Chondrocyte (in vitro differentiated cells): ENCODE measurements at places on chromosomes 6 and 20. TPM values are rescaled to one million over a fixed set of nuclear protein-coding genes. Genes with fewer than 3 reads are reported as not detected.

DOK5 gene
- total RNA-seq: 8.7 to 14.3 TPM (median 9.0 TPM) in 3 replicates

- DNase-seq: no peak
These were observed 10.6 kb upstream of the MARCKS start for GRCh38 chr6:113846577-113846976.

GRCh38 chr20:45174434-45175364, at the start of gene PI3:
PI3 (plus strand) TSS chr20:45174902; CDS start chr20:45174923, 21 bp downstream.
- no peak for DNase-seq

DNA sequence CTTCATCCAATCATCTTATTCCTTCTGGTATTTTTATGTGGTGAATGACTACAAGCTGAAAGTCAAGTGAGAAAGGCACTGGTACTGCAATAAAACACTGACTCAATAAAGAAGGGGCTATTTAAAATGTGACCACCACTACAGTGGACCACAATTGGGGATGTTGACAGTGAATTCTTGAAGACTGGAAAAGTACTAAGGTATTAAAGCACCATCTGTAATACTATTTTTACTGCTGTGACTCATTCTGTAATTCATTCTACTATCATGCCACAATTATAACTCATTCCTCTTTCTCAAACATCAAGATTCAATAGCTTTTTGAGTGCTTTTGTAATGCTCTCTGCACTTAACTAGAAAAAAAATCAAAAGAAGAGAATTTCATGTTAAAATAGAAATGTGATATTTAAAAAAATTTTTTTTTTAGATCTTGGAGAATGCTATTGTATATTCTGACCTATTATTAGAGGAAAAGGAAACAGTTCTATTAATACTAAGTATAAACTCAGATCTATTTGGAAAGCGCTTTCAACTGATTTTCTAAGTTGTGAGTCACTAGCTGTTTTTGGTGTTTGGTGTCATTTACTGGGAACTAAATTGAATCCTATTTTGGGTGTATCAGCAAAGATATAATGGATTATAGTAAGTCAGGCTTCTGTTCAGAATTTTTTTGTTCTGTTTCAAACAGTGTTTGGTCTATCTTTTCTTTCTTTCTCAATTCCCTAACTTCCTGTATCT, 104.7 kb upstream of the TMEM170B start:
- no peak for DNase-seq

DNA sequence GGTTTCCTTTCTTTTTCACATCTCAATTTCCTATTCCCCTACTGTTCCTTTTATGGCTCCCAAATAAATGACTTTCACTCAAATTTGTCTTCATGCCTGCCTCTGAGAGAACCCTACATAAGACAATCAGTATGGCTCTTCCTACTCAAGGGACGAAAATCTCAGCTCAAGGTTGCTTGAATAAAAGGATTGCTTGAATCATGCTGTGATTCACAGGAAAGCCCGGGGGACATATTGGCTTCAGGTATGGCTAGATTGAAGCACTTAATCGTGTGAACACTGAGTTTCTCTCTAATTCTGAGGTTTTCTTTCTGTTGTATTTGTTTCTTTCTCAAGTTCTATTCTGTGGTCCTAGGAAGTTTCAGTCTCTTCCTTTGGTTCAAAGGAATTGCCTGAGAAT, 140.3 kb upstream of the SULF2 start:
- no peak for DNase-seq

ETV7 gene
- total RNA-seq: not detected in 3 replicates

DNA sequence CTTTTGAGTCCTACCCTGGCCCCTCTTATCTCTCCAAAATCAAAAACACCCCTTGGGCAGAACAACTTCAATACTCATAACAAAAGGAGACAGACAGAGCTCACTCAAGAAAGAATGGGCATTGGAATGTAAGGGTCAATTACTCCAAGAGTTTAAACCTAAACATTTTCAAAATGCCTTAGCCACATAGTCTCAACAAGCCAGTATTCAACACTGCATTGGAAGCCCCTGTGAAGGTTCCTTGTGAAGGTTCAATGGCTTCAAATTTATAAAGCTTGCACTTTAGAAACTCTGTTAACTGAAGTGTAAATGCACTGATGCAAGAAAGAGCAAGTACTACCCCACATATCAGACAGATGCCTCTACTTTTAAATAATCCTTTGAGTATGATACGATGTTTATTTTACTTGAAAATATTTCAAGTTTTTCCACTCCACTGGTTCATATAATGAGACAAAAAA, 139.1 kb upstream of the LAMP5 start:
- DNase-seq: no peak

LST1 gene
- not detected in 3 replicates for total RNA-seq

RBPJL gene
- not detected in 3 replicates for total RNA-seq

- no peak for DNase-seq
These were observed 49.6 kb downstream of the MOCS1 start for GRCh38 chr6:39884696-39885095.

- DNase-seq: no peak
These were observed 3.9 kb downstream of the SLA2 start for GRCh38 chr20:36642136-36642535.

F13A1 gene
- total RNA-seq: 0.94 to 2.9 TPM (median 2.7 TPM) in 3 replicates

PTK7 gene
- total RNA-seq: 282 to 293 TPM (median 288 TPM) in 3 replicates

HMGCLL1 gene
- total RNA-seq: 0.17 TPM in 1 of 3 replicates, not detected in the others

DNA sequence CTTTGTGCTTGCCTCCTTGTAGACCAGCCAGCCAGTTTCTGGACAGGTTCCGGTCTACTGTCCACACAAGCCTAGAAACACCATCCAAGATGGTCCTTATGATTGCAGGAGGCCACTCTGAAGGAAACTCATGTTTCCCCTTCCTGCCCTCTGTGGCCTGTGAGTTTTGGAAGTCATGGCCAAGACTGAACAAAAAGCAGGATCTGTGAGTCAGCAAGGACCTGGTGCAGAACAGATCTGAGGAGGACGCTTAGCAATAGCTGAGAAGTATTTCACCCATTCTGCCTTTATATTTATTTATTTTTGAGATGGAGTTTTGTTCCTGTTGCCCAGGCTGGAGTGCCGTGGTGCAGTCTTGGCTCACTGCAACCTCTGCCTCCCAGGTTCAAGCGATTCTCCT, 134.6 kb upstream of the EEF1E1 start:
- no peak for DNase-seq

DNA sequence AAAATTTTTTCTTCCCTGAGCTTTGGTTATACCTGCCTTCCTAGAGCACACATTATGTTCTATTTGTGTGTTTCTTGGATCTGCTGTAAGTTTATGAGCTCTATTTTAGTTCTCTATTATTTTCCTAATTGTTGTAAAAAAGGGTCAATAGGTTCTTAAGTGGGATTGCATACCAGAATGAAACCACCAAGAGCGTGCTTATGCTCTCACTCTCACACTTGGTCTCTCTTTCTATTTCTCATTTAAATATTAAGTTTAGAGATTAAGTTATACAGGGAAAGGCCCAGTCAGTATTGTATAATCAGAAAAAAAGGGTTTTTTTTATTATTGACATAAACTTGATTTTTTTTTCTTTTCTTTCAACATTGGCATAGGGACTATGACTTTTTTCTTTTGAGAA, 96.8 kb downstream of the RIMS1 start:
- DNase-seq: no peak

DNA sequence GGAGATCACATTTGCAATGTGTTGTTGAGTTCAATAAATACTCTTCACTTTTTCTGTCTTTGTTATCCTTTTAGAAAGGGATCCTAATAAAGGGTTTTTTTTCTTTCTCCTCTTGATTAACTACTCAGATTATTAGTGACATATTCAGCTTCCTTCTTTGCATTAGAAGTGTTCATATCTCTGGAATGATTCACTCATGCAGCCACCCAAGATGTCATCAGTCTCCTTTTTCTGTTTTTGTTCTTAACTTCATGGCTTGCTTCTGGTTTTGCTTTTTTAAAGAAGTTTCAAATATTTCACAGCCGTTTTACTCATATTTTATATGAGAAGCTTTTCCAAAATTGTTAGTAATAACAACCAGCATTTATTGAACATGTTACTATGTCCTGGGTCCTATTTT, 187.6 kb downstream of the TMEM242 start:
- no peak for DNase-seq

DNA sequence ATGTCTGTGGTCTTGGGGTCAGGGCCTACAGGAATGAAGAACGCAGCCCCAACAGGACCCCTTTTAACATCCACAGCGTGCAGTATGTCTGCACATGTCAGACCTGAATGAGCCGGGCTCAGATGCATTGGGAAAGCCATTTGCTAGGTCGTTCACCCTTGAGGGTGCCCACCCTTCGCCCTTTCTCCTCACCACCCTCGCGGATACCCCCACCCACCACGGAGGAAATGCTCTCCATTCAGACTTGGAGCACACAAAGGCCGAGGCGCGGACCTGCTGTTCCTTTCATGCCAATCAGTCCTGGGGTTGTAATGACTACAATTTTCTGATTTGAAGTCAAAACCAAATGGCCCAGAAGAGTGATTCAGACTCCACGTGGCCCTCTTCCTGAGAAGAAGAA, 62.7 kb downstream of the EDN3 start:
- DNase-seq: no peak

CAPN11 gene
- 0.07 TPM in 1 of 3 replicates, not detected in the others for total RNA-seq

- no peak for DNase-seq
These were observed 642 bp downstream of the NKX2-2 start for GRCh38 chr20:21513181-21513663.
